Thyroid gland (tissue), 4 donors: ENCODE measurements at places on chromosomes 6 and 20. TPM values are rescaled to one million over a fixed set of nuclear protein-coding genes. Genes with fewer than 3 reads are reported as not detected.
A peak's percentile ranks its signal among the peaks of the same experiment; 100 is the strongest.

DNA sequence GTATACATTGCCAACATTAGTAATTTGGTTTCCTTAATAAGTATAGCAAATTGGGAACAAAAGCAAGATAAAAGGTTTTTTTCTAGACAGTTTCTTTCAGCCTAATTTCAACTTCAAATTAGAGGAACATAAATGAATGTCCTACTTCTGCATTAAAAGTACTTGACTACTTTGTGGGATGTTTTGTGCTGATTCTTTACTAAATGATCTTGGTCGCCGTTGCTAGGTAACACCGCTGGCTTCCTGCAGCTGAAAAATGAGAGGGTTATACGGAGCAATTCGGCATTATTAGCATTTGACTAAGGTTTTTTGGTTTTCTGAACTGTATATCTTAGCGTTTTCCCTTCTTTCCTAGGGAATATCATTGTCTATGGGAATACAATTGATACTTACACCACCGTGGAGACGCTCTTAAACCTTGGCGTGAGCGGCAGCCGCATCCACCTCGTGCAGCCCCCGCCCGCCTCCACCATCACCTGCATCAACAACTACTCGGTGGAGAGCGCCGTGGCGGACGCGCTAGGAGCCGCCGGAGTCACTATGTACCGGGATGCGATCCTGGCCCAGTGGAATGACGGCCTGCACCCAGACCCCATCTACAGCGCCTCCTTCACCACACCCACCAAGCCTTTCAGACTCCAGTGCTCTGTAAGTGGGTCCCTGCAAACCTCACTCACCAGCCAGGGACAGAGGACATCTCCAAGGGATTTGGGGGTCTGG, 90.9 kb upstream of the INSM1 start:
- DNase-seq, result no peak

GRCh38 chr20:8067082-8067481, 47.5 kb upstream of the TMX4 start:
- no peak for DNase-seq

DNA sequence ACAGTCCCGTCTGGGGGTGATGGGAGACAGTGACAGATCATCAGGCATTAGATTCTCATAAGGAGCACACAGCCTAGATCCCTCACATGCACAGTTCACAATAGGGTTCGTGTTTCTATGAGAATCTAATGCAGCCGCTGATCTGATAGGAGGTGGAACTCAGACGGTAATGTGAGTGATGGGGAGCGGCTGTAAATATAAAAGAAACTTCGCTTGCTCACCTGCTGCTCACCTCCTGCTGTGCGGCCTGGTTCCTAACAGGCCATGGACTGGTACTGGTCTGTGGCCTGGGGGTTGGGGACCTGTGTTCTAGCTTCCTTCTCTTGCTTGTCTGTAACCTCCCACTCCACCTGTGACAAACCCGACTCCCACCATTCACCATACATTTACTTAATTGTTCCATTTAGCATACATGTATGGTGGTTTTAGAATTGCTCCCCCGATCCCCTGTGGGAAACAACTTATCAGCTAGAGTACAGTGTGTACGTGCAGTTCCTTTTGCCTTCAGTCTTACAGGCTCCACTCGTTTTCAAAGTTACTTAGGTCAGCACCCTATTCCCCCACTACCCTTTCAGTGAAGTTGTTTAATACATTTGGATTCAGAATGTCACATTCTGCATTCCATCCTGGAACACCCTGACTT, 4.0 kb downstream of the MANBAL start:
- DNase-seq, result no peak

GRCh38 chr20:21665687-21666446, 39.6 kb upstream of the PAX1 start:
- no peak for DNase-seq

GRCh38 chr6:105646391-105646867, 243.5 kb upstream of the PREP start:
- no peak for DNase-seq

DNA sequence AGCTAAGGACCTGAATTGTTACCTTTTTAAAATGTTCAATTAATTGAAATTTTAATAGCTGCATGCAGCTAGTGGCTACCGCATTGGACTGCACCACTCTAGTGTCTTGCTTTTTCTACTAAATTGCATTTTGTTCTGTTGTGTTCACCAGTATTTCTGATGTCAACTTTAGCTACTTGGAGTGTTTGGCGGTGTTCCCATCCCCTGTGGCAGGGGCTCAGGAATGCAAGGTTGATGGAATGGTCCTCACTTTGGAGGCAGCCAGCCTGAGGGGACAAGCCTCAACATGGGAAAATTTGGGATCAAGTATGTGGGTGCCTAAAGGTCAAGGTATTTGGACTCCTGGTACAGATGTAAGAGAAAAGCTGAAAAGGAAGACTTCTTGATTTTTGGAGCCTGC, 230.1 kb upstream of the PRND start:
- no peak for DNase-seq

GRCh38 chr6:166341464-166341863, 881 bp downstream of the SFT2D1 start:
- DNase-seq, result no peak

DNA sequence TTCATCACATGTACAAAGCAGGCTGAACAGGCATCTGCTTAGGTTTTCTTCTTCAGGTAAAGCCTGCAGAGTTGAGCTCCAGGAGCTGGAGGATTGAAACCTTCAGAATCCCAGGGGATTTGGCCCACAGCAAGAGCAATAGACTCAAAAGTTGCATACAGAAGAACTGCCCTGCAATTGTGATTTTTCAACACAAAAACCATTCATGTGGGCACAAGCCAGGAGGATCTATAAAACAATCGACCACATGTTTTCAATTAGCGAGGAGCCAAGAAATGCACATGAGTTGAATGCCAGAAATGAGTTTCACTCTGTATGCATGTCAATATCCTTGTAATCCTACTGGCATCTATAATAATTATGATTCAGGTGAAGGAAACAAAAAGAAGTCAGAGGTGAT, 576.4 kb downstream of the HDGFL1 start:
- DNase-seq, result no peak

GRCh38 chr20:34069341-34070078, 42.5 kb downstream of the EIF2S2 start:
- DNase-seq, result peak; percentile 78

DNA sequence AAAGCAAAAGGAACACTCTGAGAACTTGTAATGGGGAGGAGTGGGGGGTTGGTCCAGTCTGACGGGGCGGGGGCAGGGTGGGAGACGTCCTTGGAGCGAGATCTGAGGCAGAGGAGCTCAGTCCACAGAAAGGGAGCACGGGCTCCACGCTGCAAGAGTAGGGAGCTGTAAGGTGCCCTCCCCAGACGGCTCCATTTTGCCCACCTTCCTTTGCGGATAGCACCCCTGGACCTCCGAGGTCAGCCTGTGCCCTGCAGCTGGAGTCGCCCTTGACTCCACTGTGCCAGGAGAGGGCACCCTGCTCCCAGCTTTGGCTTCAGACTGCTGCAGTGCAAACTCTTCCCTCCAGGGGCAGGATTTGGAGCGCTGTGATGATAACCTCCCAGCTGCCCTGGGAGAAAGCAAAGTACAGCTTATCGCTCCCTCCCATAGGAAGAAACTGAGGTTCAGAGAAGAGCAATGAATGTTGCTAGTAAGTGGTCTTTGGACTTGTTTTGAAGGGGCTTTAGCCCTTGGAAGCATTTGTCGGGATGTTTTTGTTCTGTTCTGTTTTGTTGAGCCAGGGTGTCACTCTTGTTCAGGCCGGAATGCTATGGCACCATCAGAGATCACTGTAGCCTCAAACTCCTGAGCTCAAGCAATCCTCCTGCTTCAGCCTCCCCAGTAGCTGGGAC, 9.5 kb upstream of the AHCY start:
- DNase-seq, result peak; percentile 85

GRCh38 chr20:49983848-49984408, 1.1 kb downstream of the SNAI1 start:
- DNase-seq, result peak; percentile 46

- DNase-seq, result no peak
Observed at GRCh38 chr20:55677011-55677410, 328.3 kb downstream of the CBLN4 start.

DNA sequence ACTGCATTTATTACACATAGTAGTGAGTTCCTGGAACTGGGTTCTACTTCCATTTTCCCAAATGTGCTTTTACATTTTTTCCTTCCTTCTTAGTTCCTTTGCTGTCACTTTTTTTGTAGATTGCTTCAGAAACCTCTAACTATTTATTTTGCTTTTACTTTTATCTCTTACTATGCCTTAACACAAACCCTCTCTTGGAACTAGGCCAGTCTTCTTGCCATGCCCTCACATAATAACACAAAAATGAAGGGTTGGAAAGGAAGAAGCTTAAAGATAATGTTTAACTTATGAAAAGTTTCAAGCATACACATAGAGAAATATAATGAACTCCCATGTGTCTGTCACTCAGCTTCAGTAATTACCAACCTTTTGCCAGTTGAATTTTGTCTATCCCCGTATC, 27.1 kb downstream of the TOP1 start:
- no peak for DNase-seq

GRCh38 chr6:93849857-93850256, 430.5 kb upstream of the EPHA7 start:
- no peak for DNase-seq

- no peak for DNase-seq
Observed at GRCh38 chr6:53295176-53295575, 53.6 kb downstream of the ELOVL5 start.

GRCh38 chr6:20511852-20512251, 22.4 kb upstream of the CDKAL1 start:
- no peak for DNase-seq

DNA sequence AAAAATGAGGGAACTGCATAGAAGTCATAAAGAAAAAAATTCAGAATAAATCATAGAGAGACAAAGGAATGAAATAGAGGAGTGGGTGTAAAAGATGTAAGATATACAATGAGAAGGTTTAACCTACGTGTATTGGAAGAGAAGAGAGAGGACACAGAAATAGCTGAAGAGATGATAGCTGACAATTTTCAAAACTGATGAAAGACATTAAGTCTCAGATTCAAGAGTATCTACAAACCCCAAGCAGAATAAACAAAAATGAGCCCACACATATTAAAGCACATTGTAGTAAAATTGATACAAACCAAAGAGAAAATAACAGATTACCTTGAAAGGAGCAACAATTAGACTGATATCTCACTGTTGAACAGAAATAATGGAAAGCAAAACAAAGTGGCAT, 143.3 kb upstream of the PRND start:
- no peak for DNase-seq

DNA sequence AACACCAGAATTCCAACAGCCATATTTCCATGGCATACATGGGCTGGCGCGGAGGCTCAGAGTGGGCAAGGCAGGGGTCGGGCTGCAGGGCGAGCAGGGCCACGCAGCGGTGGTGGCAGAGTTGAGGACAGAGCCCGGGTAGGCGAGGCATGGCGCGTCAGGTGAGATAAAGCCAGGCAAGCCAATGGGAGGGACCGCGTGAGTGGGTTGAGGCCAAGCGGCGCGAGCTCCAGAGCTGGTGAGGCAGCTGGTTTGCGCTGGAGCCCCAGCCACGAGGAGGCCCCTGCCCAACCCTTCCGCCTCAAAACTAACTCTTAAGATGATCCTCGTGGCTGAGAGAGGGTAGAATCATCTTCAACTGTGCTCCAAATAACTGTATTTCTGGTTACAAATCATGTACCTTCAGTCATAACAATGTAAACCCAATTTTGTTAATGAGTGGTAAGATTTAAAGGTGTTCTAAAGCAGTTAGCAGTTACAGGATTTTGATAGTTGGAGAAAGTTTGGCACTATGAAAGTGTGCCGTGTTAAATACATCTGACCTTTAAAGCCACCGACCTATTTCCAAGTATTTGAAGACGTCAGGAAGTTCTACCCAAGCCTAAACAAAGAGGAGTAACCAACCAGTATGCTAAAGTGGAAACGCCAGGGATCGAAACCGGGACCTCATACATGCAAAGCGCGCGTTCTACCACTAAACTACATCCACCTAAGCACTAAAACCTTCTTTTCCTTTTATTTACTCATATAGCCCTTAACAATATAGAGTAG, 107.9 kb downstream of the GPX5 start:
- no peak for DNase-seq

The SGK2 gene
- total RNA-seq, result 0.93 TPM

The TREM2 gene
- 1.0 TPM for total RNA-seq
